ENCODE measurements at places on chromosomes 7 and 10.

DNA sequence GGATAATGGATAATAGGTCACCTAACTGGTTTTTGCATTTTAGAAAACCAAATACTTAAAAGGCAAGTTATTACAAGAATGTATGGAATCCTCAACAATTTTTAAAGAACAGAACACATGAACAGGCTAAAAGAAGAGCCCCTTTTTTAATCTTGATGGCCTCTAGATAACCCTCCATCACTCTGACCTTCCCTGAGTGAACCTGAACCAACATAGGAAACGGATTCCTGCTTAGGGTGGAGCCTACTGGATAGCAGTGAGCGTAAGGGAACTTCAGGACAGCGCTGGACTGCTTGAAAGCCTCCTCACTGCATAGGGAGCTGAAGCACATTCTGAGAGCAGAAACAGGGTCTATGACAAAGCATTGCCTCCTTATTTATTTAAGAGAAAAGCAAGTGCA is 20.5 kb downstream of the TRPV5 start:
- no peak for DNase-seq

- DNase-seq, result no peak
These were observed 100.1 kb downstream of the HIP1 start for GRCh38 chr7:75638594-75639070.

DNA sequence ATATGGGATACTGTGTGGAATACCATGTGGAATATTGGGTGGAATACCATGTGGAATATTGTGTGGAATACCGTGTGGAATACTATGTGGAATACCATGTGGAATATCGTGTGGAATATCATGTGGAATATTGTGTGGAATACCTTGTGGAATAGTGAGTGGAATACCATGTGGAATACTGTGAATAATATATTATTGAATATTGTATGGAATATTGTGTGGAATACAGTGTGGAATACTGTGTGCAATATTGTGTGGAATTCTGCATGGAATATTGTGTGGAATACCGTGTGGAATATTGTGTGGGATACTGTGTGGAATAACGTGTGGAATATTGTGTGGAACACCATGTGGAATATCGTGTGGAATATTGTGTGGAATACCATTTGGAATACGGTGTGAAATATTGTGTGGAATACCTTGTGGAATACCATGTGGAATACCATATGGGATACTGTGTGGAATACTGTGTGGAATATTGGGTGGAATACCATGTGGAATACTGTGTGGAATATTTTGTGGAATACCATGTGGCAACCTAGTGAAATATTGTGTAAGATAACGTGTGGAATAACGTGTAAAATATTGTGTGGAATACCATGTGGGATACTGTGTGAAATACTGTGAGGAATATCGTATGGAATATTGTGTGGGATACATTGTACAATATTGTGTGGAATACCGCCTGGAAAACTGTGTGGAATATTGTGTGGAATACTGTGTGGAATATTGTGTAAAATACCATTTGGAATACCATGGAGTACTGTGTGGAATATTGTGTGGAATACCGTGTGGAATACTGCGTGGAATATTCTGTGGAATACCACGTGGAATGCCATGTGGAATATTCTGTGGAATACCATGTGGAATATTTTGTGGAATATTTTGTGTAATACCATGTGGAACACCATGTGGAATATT is 133.9 kb upstream of the CHST15 start:
- DNase-seq, result no peak

GRCh38 chr7:137790828-137791227 is 55.9 kb downstream of the DGKI start:
- DNase-seq, result no peak

- DNase-seq, result no peak
These were observed 63.1 kb upstream of the NKX6-2 start for GRCh38 chr10:132848951-132849545.

DNA sequence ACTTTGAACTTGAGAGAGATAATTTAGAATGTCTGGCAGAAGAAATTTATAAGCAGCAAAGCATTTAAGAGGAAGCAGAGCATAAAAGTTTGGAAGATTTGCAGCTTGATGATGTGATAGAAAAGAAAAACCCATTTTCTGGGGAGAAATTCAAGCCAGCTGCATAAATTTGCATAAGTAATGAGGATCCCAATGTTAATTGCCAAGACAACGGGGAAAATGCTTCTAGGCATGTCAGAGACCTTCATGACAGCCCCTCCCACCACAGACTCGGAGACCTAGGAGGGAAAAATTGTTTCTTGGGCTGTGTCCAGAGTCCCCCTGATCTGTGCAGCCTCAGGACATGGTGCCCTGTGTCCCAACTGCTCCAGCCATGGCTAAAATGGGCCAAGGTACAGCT is 263.6 kb upstream of the POT1 start:
- no peak for DNase-seq

GRCh38 chr10:79079490-79080355 is 11.0 kb downstream of the ZMIZ1 start:
- DNase-seq, result peak; percentile 64

- DNase-seq, result no peak
These were observed 521.1 kb upstream of the POT1 start for GRCh38 chr7:125450749-125451148.

Data from astrocyte of the spinal cord (primary cell).